NK-92 treated with Interleukin-12 subunit alpha and Interleukin-12 subunit beta, amount 100 ng/mL, for 24 hours (cell line): ENCODE measurements at places on chromosomes 13 and 19.

- DNase-seq = no peak
Observed at GRCh38 chr13:24698686-24699085, 18.5 kb downstream of the ATP12A start.

- no peak for DNase-seq
Observed at GRCh38 chr13:106527826-106528225, 7.6 kb downstream of the EFNB2 start.

GRCh38 chr13:37741536-37741935 is 128.0 kb downstream of the TRPC4 start:
- DNase-seq = no peak

DNA sequence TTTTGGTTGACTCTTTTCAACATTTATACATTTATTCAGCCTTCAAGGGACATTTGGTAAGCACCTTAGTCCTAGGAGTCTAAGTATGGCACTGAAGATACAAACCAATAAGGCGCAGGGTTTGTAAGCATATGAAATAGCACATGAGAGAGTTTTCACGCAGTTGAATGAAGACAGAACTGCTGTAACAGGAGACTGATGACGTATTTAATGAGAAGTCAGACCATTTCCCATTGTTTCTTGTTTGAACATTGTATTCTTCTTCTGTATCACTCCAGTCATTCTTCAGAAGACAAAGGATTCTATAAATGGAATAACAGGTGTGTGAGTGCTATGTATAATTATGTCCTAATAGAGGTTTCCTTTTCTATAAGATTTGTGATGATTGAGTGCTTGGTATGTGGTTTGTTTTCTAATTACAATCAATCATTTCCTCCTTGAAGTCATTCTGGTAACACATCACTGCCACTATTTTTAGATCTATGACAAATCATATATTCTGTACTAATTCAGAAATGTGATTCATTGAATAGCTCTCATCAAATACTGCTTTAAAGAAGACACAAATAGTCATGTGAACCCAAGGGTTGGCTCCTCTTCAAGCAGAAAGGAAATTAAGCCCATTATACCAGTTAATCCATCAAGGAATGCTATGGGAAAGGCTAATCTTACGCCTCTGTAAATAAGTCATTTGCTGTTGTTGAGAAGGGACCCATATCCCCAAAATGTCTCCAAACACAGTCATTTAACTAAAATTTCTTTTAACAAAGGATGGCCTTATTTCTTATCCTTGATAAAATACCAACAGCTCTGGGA is 222.8 kb upstream of the NBEA start:
- DNase-seq = no peak

DNA sequence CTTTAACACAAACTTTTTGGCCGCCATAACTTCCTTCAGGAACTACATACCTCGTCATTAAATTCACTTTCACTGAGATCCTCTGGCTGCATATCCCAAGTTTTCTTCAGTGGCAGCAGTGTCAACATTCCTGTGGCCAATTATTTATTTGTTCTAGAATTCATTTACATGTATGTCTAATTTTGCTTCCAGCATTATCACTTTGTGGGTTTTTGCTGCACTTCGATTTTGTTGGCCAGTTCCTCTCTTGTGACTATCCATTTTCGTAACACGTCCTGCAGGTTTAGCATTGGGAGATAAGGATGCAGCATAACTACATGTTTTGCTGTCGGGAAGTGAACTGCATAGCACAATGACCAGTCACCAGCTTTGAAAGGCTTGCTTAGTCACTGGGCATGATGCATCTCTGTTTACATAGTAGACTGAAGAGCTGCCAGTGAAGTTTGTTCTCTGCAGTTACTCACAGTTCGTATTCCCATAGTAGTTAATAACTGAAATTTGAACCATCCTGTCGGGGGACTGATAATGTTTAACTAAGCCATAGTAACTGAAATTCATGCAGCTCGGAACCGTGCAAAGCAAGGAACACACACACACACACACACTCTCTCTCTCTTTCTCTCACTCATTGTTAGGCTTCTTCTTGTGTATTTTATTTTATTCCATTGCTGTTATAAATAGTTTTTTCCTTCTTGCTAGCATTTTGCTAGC is 28.3 kb downstream of the ZNF507 start:
- DNase-seq = no peak

DNA sequence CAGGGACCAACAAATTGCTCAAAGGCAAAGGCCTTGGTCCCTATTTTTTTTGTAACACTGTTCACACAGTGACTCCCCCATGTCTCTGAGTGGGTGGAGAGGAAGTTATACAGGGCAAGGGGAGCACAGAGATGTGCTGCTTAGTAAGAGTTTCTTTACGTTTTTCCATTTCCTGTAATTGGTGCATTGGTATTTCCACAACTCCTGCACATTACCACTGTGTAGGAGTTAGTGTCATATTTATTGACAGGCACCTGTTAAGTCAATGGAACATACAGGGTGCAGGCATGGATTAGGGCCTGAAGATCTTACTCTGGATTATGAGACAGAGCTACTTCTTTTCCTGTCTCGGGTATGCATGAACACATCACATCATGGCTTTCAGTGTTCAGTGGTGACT is 45.2 kb downstream of the SOX21 start:
- DNase-seq = no peak

GRCh38 chr19:33397536-33398360 is 24.2 kb downstream of the CEBPG start:
- DNase-seq = no peak

- no peak for DNase-seq
Observed at GRCh38 chr19:42291435-42291810, 10.5 kb upstream of the PRR19 start.

DNA sequence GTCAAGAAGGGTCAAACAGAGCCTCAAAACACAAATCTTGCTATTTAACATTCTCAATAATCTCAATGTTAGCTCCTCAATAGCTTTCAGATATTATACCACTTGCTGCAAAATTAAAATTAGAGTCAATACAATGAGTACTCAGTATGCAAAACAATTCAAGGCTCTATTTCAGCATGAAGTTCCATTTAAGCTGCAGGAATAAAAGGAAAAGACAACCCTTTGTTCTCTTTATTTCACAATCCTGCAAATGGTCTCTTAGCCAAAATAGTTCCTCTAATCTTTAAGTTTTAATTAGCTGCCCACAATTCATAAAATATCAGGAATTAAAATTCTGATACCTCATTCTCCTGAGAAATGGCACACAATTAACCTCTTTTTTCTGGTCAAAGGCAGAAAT is 40.5 kb upstream of the DCT start:
- no peak for DNase-seq

GRCh38 chr19:32178401-32178800 is 167.0 kb upstream of the ZNF507 start:
- no peak for DNase-seq

GRCh38 chr19:58409010-58409790 is 751 bp downstream of the ZNF584 start:
- no peak for DNase-seq

- DNase-seq = no peak
Observed at GRCh38 chr19:13929340-13929739, 8.9 kb downstream of the PODNL1 start.

GRCh38 chr13:46751811-46752635 is 44.9 kb downstream of the ESD start:
- DNase-seq = peak; percentile 87

DNA sequence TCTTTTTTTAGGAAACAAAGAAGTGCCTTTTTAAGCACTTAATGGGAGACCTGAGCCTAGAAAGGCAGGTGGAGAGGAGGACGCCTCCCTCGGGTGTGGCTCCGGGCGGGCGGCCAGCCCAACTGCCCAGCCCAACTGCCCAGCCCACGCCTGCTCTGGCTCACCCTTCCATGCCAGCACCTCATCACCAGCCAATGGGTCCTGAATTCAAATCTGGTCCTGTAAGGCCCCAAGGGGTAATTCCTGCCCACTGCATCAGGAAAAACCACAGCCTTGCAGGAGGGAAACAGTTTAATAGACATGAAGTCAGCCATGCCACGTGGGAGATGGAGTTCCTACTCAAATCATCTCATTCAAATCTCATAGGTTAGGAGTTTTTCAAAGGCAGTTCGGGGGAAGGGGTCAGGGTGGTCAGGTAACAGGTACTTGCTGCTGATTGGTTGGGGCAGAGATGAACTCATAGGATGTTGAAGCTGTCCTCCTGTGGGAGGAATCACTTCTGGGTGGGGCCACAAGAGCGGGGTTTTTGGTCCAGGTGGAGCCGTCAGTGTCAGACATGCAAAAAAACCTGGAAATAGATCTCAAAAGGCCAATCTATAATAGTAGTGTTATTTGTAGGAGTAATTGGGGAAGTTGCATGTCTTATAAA is 64.9 kb downstream of the HSPH1 start:
- no peak for DNase-seq

GRCh38 chr19:16125737-16126495 is 14.2 kb downstream of the RAB8A start:
- DNase-seq = no peak

GRCh38 chr19:5153601-5154128 is 184.8 kb downstream of the KDM4B start:
- no peak for DNase-seq

DNA sequence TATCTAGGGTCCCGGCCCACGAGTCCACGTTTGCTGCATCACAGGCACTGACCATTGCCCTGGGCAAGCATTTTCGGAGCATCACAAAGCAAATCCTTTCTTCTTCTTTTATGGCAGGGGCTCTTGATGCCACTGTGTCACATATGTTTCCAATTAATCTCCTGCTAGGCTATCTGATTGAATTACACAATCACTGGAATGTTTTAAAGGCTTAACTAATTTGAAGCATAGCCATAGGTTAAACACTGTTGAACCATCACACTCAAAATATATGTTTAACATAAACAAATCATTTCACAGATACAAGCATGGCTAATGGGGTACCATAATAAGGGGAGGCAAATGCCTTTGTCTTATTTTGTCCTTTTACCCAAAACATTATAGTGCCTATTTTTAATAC is 338.3 kb downstream of the POU4F1 start:
- DNase-seq = no peak

DNA sequence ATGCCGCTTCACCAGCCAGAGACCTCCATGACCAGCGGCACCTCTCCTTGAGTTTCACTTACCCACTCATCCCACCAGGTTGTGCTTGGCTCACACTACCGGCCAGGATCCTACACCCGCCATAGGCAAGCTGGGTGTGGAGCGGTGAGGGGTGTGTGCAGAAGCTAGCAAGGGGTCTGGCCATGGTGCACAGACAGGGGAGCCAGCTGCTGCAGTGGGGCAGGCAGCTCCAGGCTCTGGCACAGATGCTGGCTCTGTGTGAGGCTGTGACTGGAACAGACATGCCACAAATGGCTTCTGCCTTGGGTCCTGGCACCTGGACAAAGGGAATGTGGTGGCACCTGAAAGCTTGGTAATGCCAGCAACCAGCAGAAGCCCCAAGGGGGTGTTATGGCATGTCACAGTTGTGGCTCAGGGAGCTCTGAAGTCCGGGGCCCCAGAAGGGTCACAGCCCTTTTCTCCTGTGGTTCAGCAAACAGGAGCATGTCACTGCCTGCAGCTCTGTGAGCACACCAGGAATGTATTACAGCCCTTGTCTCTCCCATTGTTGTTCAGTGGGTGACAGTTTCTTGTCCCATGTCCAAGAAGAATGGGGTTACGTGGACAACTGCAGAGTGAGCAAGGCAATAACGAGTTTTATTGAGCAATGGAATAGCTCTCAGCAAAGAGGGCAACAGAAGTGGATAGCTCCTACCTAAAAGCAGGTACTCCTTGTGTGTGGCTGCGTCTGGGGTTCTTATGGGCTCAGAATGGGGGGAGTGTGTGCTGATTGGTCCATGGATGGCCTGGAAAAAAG is 2791.0 kb upstream of the PCDH20 start:
- no peak for DNase-seq

DNA sequence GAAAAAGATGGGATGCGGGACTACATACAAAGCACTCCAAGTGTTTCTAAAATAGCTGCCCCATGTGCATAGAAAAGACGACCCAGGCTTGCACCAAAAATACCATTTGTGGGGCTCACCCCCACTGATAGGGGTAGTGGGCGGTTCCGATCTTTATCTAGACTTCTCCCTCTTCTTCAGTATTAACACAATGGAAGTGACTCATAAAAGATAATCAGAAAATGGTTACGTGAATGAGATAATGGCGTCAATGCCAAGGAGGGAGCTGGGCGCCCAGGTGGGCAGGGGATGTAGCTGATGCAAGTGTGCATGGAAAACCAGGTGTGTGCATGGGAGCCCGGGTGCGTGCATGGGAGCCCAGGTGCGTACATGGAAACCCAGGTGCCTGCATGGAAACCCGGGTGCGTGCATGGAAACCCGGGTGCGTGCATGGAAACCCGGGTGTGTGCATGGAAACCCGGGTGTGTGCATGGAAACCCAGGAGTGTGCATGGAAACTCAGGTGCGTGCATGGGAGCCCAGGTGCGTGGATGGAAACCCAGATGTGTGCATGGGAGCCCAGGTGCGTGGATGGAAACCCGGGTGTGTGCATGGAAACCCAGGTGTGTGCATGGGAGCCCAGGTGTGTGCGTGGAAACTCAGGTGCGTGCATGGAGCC is 32.7 kb downstream of the LAMP1 start:
- no peak for DNase-seq

GRCh38 chr19:30471441-30471840 is 99.3 kb downstream of the ZNF536 start:
- no peak for DNase-seq

DNA sequence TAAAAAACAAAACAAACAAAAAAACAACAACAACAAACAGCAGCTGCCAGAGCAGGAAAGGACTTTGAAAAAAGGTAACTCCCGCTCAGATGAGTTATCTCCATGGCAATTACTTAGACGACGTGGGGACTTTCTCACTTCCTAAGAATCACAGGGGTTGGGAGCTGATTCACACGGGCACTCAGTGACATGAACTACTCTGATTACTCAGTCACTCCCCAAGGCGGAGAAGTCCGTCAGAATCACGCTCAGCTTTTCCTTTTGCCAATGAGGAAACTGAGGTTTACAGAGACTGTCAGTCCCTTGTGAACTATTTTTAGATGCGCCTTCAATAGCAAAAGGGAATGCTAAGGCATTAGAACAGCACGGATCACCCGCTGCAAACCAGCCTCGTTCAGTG is 32.3 kb upstream of the MATK start:
- no peak for DNase-seq

- no peak for DNase-seq
Observed at GRCh38 chr19:12034620-12035019, 859 bp downstream of the ZNF433 start.

DNA sequence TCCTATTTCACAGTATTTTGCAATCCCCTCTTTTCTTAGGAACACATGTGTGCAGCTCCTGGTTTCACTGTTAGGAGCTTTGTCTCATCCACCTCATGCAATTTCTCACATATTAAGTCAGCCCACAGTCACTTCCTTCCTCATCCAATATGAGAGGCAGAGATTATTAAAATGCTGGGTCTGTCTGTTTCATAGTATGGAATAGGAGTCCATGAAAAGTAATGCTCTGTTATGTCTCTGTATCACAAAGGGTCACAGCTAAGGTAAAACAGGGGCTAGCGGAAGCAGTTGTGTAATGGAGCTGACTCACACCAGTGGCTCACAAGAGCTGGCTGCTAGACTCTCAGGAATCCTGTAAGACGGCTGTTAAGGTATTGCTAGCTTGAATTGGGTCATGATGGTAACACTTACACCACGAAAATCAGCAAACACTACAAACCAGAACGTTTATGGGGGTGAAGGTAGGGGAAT is 216.5 kb downstream of the EFNB2 start:
- peak; percentile 55 for DNase-seq

- DNase-seq = no peak
Observed at GRCh38 chr19:14544047-14544446, 14.7 kb downstream of the TECR start.

GRCh38 chr19:16846901-16847300 is 17.7 kb downstream of the SIN3B start:
- DNase-seq = no peak
